OCI-M1 (cell line): ENCODE measurements at places on chromosomes 16 and 17.
A peak's percentile ranks its signal among the peaks of the same experiment; 100 is the strongest.

- DNase-seq: no peak
These were observed 58.2 kb downstream of the MAF start for GRCh38 chr16:79542237-79542774.

DNA sequence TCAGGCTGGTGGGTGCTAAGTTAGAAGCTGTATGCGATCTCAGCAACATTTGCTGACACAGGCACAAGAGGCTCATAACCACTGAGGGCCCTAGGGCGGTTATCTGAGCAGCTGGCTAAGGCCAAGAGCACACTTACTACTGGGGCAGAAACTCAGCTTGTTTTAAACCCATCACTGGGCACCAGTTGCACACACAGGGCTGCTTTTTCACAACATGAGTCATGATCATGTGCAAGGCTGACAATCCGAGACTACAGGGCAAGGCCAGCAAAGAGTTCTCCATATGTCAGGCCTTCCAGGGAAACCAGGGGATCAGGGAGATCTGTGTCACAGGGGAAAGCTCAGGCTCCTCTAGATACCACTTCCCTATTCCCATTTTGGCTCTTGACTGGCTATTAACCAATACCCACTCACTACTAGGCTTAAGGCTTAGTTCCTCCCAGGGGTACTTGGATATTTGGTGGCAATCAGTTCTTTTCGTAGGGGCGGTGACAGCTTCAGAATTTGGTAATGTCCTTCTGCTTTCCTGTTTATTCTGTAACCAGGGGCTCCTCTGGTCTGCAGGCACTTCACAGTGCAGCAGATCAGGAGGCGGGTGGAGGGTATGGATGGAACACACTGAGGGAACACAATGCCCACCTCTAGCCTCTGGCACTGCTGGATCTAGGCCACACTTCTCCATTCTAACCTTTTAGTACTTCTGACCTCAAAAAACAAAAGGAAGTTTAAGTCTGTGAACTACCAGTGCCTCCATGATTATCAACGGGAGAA, 44.9 kb upstream of the ERN1 start:
- no peak for DNase-seq

GRCh38 chr16:57802341-57803133, at the start of gene KIFC3:
KIFC3 (minus strand) TSS chr16:57802491; CDS start chr16:57798243, 4,248 bp downstream.
- DNase-seq: peak; percentile 43

DNA sequence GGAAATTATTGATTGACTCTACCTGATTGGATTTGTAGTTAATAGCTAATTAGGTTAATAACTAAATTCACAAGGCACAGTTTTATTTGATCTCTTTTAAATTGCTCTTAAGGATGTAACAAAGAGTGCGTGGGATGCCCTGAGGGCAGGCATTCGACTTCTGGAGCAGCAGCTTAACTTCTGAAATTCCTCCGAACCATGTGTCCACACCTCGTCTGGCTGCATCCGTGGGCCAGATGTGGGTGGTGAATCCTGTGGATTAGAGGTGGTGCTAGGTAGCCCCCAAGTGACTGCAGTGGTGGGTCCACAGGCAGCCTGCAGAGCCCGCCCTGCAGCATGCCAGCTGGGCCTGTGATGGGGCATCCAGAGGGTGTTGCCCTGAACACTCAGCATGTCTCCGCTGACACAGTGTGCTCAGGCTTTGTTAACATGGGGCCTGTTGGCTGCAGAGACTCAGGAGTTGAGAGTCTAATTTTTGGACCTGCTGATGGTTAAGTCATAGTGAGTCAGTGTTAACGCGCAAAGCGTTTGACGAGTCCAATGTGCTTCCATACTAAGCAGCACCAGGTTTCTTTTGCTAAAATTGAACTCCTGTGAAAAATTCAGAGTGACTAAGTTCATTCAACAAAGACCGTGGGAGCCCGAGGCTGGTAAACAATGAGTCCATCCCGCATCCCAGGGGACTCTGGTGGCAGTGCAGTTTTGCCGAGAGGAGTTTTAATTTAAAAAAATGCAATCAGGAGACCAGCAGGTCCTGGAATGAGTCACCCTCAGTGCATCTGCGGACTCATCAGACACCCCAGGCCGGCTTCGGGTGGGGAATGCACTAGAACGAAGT, 3.8 kb upstream of the NPB start:
- no peak for DNase-seq

DNA sequence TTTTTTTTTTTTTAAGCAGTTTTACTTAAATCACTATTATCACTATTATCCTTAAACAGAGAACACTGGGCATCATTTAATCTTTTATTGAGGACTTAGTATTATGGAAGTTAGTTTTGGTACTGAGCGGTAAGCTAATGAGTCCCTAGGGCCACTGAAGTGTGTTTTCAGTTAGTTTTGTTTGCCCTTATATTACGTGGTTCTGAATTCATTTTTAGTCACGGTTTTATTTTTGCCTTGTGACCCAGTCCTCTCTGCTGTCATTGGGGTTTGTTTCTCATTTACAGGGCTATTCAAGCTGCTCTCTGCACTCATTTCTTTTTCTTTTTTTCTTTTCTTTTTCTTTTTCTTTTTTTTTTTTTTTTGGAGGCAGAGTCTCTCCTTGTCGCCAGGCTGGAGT, 17.3 kb downstream of the RABEP1 start:
- no peak for DNase-seq

GRCh38 chr17:17228521-17229279, 8.3 kb downstream of the FLCN start:
- DNase-seq: no peak

DNA sequence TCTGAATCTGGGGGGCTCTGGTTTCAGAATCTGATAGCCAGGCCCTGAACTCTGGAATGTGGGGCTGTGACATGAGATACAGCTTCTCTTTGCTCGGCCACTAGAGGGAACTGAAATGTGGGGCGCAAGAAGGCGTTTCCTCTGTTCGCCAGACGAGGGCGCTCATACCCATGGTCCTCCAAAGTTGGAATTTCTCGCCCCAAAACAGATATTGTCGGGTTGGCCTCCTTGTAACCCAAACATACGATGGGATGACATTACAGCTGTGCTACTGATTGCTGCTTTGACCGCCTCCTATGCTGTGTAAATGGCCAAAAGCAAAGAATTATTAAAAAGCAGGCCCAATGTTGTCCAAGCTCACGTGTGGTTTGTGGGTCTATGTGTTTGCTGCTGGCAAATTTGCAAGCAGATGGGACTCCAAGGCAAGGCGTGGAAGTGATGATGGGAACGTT, 13.1 kb upstream of the MSI2 start:
- peak; percentile 82 for DNase-seq

GRCh38 chr17:38351412-38352222, at the start of gene SOCS7:
SOCS7 (plus strand) TSS chr17:38351844; CDS start chr17:38352053, 209 bp downstream.
- peak; percentile 92 for DNase-seq

DNA sequence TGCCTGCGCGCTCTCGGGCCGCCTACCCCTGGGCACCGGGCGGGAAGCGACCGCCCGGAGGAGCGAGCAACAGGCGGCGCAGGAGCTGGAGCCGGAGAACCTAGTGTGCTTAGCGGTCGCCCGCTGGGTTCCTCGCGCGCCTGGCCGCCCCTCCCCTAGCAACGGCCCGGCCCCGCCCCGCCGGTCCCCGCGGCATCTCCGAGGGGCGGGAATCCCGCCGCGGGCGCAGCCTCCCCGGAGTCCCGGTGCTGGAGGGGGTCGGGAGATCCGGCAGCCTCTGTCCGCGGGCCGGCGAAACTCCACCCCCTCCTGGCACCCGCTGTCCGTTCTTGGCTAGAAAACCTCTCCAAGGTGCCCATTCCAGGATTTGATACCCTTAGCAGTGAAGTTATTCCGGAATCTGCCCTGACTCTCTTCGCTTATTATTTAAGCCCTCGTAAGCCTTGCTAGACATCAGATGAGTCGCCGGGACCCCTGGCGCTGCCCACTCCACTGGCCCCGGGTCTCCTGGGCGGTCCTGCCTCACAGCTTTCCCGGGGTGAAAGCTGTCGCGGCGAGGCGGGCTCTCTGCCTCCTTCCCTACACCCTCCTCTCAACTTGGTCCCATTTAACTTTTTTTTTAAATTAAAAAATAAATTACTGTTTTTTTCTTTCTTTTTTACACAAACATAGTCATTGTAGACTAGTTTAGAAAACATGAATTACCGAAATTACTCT, at the start of gene RPRML:
RPRML (minus strand) TSS at position 107 of the 717 bp plus-strand sequence. CDS start 246 bp downstream, outside the sequence.
- no peak for DNase-seq

DNA sequence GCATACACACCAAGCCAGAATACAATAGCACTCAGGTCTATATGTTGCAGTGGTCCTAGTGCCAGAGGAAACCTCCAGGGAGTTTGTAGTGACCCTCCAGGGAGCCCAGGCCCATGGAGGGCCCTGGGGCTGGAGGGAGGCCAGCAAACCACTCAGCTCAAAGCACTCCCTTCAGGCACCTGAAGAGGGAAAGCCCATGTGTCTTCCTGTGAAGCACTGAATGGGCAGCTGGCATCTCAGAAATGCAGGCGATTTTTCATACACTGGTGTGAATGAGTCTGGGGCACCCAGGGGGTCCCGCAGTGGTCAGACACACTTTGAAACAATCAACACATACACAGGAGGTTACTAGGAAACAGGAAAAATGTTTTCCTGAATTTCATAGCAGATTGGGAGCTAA, 12.8 kb downstream of the TBC1D26 start:
- DNase-seq: no peak

GRCh38 chr17:78990349-78991016, 10.8 kb upstream of the LGALS3BP start:
- DNase-seq: no peak

GRCh38 chr16:78794581-78795250, 695.3 kb downstream of the WWOX start:
- DNase-seq: no peak

GRCh38 chr17:43467981-43468581, 15.7 kb upstream of the DHX8 start:
- no peak for DNase-seq

DNA sequence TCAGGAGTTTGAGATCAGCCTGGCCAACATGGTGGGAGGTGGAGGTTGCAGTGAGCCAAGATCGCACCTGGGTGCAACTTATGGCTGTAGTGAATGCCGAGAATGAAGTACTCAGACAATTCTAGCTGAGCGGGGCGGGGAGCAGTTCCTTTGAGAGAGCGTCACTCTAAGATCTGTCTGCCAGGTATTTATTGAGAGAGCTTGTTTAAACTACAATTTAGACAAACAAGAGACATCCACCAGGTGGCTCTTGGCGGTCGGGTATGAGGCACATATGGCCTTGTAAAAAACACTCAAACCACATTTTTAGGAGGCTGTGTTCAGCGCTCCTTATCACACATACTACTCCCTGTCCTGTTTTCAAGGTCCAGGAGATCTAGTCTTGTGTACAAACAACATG, 40.6 kb upstream of the CDH1 start:
- no peak for DNase-seq

GRCh38 chr17:35775039-35775438, 14.4 kb downstream of the C17orf50 start:
- DNase-seq: no peak

DNA sequence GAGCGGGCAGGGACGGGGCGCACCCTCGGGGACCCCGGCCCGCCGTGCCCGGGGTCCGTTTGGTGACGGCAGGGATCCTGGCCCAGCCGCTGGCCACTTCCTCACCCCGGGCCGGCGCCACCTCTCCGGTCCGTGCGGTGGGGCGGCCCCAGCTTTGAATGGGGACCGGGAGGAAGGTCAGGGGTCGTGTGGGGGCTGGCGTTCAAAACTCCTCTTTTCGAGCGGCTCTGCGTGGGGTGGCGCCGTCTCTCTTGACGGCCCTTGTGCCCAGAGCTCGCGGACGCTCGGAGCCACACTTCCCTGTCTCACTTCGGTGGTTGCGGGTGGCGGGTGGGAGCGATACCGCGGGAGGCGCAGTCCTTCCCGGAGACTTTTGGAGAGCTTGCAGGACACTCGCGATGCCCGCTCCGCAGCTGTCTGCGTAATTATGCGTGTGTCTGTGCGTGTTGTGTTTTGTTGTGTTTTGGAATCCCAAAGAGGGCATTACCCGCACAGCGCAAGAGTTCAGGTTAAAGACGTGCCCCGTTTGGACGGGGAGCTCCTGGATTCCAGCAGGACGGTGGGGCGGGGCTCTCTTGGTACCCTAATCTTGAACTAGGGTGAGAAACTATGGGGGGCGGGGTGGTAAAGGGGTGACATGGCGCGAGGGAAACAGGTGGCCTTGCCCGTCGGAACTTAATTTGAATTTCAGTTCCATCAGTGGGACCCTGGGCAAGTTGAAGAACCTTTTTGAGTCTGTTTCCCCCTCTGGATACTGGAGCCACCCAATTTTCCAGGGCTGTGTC, 637 bp downstream of the PLCG2 start:
- DNase-seq: peak; percentile 55

- no peak for DNase-seq
These were observed 5.3 kb downstream of the RBBP6 start for GRCh38 chr16:24544640-24545039.

GRCh38 chr17:11557727-11558452, 40.4 kb upstream of the DNAH9 start:
- DNase-seq: no peak

DNA sequence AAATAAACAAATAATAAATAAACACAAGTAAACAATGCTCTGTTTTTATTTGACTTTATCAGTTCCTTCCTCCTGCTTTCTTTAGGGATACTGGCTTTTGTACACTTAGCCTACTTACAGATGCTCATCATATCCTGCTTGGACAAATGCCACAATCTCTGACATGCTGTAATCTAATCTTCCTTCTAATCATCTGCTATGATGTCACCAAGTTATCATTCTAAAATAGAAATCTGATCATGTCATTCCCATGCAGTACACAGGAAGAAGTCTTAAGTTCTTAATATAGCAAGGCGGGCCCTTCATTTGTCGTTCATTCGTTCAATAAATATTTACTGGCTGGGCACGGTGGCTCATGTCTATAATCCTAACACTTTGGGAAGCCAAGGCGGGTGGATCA, 9.1 kb upstream of the UBB start:
- no peak for DNase-seq

DNA sequence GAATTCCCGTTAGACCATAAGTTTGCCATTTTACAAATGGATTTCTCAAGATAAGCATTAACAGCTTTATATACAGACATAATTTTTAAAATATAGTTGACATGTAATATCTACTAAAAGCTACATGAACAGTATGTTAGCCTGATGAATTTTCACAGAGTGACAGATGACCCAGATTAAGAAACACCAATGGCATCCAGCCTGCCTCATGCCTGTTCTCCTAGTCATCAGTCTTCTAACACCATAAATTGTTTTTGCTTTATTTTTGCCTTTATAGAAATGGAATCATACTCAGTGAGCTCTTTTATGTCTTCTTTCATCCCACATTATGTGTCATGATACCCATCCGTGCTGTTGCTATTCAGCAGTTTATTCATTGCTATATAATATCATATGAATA, 80.0 kb downstream of the ATF7IP2 start:
- no peak for DNase-seq

- peak; percentile 28 for DNase-seq
These were observed 27.1 kb downstream of the NXPH3 start for GRCh38 chr17:49602783-49603182.

- no peak for DNase-seq
These were observed 120.7 kb downstream of the TRIM37 start for GRCh38 chr17:58985971-58986370.

GRCh38 chr17:67165201-67165600, 79.8 kb downstream of the HELZ start:
- no peak for DNase-seq
